Astrocyte (in vitro differentiated cells and primary cell): ENCODE measurements at places on chromosomes 3 and 15. TPM values are rescaled to one million over a fixed set of nuclear protein-coding genes. Genes with fewer than 3 reads are reported as not detected.

Gene ENTPD3
- total RNA-seq, result 0.53 and 0.75 TPM in 2 replicates

Gene CCDC54
- total RNA-seq, result not detected in 2 replicates

Gene GOLGA6L25
- not detected in 2 replicates for total RNA-seq

Gene SLC15A2
- 0.19 and 0.89 TPM in 2 replicates for total RNA-seq

Gene RETNLB
- not detected in 2 replicates for total RNA-seq

DNA sequence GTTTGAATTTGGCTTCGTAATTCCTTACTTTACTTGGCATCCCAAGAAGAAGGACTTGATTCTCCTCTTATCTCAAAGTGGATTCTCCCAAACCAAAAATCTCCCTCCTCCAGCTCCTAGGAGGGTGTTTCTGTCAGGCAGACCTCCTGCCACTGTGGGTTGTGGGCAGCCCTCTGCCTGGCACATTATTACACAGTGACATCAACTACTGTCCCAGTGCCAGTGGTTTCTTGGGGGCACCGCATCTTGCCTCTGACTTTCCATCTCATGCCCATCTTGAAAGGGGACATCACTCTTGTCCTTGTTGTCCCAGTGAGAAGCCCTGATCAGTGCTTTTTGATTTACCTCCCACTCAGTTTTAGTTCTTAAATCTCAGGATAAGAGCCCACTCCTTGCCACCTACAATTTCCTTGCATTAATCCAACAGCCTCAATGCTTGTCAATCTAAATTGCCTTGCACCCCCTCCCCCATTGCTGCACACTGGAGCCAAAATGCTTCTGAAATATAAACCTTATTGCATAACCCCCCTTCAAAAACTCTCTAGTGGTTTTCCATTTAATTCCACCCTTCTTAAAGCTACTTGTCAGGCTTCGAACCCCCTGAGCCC, 81.0 kb downstream of the TRAK1 start:
- H3K4me3 ChIP-seq, result no peak overlapping the region
- no peaks in the 10 kb centered on the region for H3K36me3 ChIP-seq
- H3K27me3 ChIP-seq, result no peaks in the 10 kb centered on the region
- no peaks in the 10 kb centered on the region for H3K4me1 ChIP-seq
- DNase-seq, result no peak

GRCh38 chr15:96365781-96366525, 35.5 kb downstream of the NR2F2 start:
- no peaks in the 10 kb centered on the region for H3K36me3 ChIP-seq
- H3K27ac ChIP-seq, result no peak overlapping the region

GRCh38 chr3:47425959-47426358, 45.1 kb downstream of the PTPN23 start:
- H3K36me3 ChIP-seq, result no peaks in the 10 kb centered on the region
- H3K4me3 ChIP-seq, result no peak overlapping the region
- H3K27me3 ChIP-seq, result no peaks in the 10 kb centered on the region
- no peak overlapping the region for H3K27ac ChIP-seq
- DNase-seq, result no peak

GRCh38 chr15:68374168-68374745, 57.7 kb downstream of the ITGA11 start:
- peaks cover 6% of the 10 kb centered on the region for H3K36me3 ChIP-seq
- H3K27me3 ChIP-seq, result no peaks in the 10 kb centered on the region
- H3K4me1 ChIP-seq, result peaks cover 13% of the 10 kb centered on the region
- DNase-seq, result no peak
- H3K27ac ChIP-seq, result no peak overlapping the region
- no peak overlapping the region for H3K4me3 ChIP-seq

DNA sequence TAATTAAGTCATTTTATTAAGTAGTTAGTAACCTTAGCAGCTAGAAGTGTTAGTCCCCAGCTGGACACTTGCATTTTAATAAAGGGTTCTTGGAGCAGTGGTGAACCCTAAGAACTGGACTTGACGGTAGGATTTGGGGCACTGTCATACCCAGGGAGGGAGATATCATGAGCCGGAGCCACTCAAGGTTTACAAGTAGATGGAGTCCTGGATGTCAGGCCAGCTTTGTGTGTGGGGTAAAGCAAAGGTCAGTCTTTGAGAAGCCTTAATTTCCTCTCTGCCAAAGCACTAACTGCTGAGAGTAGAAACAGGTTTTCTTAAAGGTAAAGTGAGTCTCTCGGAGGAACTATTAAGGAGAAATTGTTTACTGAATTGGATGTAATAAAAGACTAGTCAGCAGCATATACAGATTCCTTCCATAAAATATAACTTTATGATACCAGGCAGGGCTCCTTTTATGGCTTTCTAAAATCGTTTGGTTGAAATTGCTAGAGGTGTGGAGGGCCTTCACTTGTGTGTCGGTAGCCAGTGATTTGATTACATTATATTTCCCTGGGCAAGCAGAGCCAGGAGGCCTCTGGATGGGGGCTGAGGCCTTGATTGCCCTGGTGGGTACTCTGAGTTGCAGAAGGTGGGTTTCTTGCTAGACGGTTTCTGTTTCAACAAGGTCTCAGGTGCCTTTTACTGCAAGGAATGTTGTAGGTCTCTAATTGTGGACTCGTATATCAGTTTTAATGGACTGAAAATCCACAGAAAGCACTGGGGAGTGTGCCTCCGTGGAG, 23.1 kb downstream of the SQOR start:
- no peak for DNase-seq
- H3K4me1 ChIP-seq, result no peaks in the 10 kb centered on the region
- no peak overlapping the region for H3K27ac ChIP-seq
- H3K4me3 ChIP-seq, result no peak overlapping the region
- no peaks in the 10 kb centered on the region for H3K36me3 ChIP-seq

- DNase-seq, result no peak
- no peak overlapping the region for H3K27ac ChIP-seq
- no peaks in the 10 kb centered on the region for H3K27me3 ChIP-seq
- H3K4me3 ChIP-seq, result no peak overlapping the region
- no peaks in the 10 kb centered on the region for H3K36me3 ChIP-seq
Measured at GRCh38 chr3:18499301-18499700, 74.2 kb upstream of the SATB1 start.

DNA sequence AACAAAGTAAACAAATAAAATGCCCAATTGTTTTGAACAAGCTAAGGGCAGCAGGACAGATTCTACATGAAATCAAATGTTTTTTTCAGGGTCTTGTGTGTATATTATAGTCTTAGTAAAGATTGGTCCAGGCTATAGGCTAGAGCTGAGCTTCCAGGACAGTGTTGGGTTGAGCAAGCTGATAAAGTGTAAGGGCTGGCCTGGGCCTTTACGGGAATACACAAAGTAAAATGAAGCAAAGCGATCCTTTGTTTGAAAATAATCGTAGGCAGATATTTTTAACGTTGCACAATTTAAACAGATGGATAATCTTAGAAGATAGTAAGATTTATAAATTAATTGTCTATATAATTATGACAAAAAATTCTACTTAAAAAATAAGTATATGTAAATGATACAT, 1204.6 kb downstream of the OTOL1 start:
- no peaks in the 10 kb centered on the region for H3K36me3 ChIP-seq
- no peak overlapping the region for H3K27ac ChIP-seq
- H3K27me3 ChIP-seq, result no peaks in the 10 kb centered on the region
- no peak overlapping the region for H3K4me3 ChIP-seq

DNA sequence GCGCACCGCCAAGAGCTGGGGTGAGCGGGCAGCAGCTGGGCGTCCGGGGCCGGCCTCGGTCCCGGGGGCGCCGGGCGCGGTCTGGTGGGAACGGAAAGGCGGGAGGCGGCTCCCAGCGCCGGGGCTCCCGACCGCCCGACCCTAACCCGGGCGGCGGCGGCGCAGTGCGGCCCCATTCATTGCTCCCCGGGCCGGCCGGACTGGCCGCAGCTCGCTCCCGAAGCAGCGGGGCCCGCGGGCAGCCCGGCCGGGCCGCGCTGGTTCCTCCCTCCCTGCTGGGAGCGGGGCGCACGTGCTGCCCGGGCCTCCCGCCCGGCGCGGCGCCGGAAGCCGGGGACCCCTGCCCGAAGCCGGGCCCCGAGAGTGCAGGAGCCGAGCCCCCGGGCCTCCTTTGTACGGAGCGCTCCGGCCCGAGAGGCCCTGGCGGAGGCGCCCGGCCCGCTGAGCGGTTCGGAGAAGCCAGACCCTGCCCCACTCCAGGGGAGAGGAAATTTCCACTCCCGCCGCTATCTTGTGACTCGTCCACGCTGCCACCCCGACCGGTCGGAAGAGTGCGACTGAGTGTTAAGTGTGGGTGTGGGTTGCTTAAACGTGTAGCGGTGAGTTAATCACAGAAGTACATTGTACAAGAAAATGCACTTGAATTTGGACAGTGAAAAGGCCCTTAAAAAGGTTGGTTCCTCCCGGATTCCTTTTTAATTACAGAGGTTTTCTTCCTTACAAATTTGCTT, 613 bp downstream of the ATP1B3 start:
- H3K27me3 ChIP-seq, result no peaks in the 10 kb centered on the region
- H3K36me3 ChIP-seq, result no peaks in the 10 kb centered on the region
- peak; percentile 40 for DNase-seq
- peaks cover 8% of the 10 kb centered on the region for H3K4me1 ChIP-seq

DNA sequence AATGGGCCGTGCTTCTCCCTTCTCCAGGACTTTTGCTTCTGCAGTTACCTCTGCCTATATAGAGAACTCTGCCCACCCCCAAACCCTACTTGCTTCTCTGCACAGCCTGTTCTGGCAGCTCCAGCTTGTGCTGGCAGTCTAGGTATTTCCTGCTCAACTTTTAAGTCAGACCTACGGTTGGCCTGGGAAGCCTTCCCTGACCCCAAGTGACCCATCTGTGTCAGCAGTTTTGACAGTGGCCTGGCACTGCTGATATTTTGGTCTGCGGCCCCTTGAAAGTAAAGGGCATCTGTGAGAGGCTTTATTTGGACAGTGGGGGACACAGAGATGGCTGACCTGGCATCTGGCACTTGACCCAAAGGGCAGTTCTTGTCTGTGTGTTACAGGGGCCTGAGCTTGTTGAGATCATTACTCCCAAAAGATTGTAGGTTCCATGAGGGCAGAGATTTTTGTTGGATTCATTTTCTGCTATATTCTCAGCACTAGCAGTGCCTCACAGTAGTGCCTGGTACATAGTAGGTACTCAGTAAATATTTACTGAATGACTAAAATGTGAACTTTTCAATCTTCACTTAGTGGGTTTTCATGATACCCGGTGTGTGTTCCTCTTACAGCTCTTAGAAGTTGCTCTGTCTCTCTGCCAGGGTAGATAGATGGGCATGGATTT, 55.2 kb upstream of the TRAK1 start:
- peaks cover 4% of the 10 kb centered on the region for H3K36me3 ChIP-seq
- no peak for DNase-seq
- no peak overlapping the region for H3K4me3 ChIP-seq
- H3K27ac ChIP-seq, result peak overlapping the region; percentile 88

DNA sequence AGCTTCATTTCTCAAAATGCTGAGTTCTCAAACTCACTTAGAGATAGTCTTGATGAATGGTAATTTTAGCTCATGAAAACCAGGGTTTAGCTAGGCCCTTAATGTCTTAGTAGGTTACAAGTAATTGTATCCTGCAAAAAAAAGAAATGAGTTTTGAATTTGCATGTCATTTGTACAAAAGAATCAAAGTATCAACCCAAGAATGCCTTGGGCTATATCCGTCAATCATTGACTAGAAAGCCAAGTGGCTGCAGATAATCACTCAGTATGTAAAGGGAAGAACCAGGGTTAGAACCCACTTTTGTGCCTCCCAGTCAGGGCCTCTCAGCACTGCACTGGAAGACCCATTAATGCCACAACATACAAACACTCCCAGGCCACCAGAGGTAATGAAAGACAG, 427.6 kb upstream of the MDFIC2 start:
- no peak overlapping the region for H3K4me3 ChIP-seq
- H3K27ac ChIP-seq, result no peak overlapping the region
- H3K27me3 ChIP-seq, result no peaks in the 10 kb centered on the region
- H3K36me3 ChIP-seq, result no peaks in the 10 kb centered on the region
- no peak for DNase-seq

DNA sequence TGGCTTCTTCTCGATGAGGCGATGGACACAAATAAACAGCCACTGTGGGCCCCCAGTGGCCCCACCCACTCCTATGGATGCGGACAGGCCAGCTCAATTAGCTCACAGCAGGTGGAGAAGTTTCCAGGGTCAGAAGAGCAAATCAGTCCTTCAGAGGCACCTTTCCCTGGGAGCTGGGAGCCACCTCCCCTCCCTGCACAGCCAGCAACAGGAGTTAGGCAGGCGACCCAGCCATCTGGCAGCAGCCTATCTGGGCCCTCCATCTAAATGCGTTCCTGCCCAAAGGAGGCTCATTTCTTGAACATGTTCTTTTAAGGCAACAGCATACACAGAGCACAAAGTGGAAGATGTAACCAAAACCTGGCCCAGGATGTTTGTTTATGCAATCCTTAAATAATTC, 211.9 kb upstream of the ARRDC4 start:
- no peaks in the 10 kb centered on the region for H3K4me1 ChIP-seq
- H3K27me3 ChIP-seq, result no peaks in the 10 kb centered on the region
- no peaks in the 10 kb centered on the region for H3K36me3 ChIP-seq
- H3K4me3 ChIP-seq, result no peak overlapping the region
- no peak overlapping the region for H3K27ac ChIP-seq
- no peak for DNase-seq

GRCh38 chr3:57966829-57967228, 41.4 kb upstream of the FLNB start:
- peaks cover 14% of the 10 kb centered on the region for H3K4me1 ChIP-seq
- H3K27me3 ChIP-seq, result no peaks in the 10 kb centered on the region
- no peak for DNase-seq
- H3K36me3 ChIP-seq, result no peaks in the 10 kb centered on the region
- H3K27ac ChIP-seq, result no peak overlapping the region

- no peak overlapping the region for H3K4me3 ChIP-seq
- no peak overlapping the region for H3K27ac ChIP-seq
- no peaks in the 10 kb centered on the region for H3K36me3 ChIP-seq
- no peaks in the 10 kb centered on the region for H3K27me3 ChIP-seq
- DNase-seq, result no peak
Measured at GRCh38 chr3:101243285-101244211, 76.8 kb downstream of the IMPG2 start.

- peaks cover 2% of the 10 kb centered on the region for H3K27me3 ChIP-seq
- H3K4me1 ChIP-seq, result peaks cover 13% of the 10 kb centered on the region
- H3K36me3 ChIP-seq, result no peaks in the 10 kb centered on the region
- H3K27ac ChIP-seq, result no peak overlapping the region
Measured at GRCh38 chr3:46399557-46399956, 7.3 kb downstream of the CCR5AS start.

- H3K4me1 ChIP-seq, result peaks cover 13% of the 10 kb centered on the region
- H3K27ac ChIP-seq, result no peak overlapping the region
- H3K27me3 ChIP-seq, result peaks cover 14% of the 10 kb centered on the region
- DNase-seq, result peak; percentile 87
Measured at GRCh38 chr15:70111203-70112073, 13.7 kb upstream of the TLE3 start.
